ENCODE measurements at places on chromosomes 12 and 14. TPM values are rescaled to one million over a fixed set of nuclear protein-coding genes. Genes with fewer than 3 reads are reported as not detected.

DNA sequence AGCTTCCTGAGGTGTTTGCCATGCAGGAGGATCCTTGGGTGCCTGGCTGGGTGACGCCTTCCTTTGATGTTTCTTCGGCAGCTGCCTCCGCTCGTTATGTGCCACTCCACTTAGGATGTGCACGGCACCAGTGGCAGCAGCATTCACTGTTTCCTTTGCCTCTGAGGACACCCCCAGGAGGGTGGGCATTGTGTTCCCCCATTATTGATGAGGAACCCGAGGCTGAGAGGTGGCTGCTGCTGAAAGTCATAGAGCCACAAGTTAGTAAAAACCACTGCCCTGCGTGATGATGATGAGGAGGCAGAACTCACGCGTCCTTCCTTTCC lies 41.2 kb downstream of the EP400 start:
- DNase-seq, result no peak

DNA sequence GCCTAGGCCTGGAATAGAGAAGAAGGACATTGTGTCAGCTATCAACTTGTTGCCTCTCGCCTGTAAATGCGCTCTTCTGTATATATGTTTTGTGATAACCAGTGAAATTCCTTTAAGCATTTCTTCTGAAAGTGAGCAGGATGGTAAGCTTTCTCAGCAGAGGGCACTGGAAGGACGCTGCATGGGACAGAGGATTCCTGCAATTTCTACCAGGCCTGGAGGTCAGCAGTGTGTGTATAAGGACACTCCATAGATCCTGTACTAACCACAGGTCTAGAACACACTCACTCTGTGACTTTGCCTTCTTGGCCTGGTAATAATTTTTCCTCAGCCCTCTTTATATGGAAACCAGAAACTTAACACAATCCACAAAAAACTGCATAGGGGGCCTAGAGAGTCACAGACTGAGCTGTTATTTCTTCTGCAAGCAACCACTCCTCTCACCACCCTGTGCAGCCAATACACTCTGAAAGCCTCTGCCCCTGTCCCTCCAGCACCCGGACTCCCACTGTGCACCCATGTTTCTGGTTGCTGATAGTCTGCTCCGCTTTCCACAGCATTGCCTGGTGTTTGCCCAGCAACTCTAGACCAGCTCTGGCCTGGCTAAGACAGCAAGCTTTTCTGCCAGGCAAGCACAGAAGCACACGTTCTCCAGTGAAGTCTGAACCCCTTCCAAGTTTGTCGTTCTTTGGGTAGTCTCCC lies 94.0 kb upstream of the RMST start:
- DNase-seq, result no peak

DNA sequence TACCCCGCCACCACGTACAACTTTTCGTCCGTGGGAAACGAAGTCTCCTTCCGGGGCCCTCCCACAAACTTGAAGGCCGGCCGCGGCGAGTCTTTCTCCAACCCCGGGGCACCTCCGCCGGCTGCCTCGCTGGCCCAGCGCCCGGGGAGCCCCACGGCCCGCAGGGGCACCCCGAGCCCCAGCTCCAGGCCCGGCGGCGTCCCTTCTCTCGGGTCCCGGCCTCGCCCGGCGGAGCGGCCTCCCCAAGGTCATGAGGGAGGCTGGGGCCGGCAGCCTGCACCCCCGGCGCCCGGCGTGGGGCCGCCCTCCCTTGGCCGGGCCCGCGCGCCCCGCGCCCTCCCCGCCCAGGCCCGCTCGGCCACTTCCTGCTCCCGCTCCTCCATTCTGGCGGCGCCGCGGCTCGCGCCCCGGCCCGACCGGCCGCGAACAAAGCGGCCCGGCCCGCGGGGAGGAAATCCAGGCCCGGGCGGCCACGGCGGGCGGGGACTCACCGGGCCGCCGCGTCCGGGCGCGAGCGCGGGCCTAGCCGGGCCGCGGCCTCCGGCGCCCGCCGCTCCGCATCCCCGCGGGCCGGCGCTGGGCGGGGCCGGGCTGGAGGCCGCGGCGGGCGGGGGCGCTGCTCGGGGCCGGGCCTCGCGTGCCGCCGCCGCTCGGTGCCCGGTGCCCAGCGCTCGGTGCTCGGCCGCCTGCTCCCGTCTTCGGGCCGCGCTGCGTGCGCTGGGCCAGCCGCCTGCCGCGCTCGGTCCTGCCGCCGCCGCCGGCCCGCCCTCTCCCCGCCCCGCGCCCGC lies at the start of gene AKT1:
Gene AKT1 (minus strand): TSS at position 756 of the 788 bp plus-strand sequence. CDS start 3,105 bp downstream, outside the sequence.
- DNase-seq, result no peak

GRCh38 chr12:57528176-57528575 lies 5.6 kb downstream of the MBD6 start:
- no peak for DNase-seq

DNA sequence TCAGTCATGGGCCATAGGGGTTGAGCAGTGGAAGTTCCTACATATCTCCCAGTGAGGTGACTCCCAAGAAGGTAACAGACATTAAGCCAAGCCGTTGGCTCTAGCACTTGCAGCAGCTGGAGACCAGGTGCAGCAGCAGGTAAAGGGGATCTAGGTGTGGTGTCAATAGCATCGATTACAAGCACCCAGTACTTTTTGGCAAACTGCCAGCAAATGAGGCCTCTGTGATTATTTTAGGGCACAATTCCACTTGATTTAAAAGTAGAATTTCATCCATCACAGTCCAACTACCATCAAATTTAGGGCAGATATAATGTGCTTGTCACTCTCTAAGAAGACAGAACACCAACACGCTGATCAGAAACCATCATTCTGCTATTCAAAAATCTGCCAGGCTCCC lies 224.1 kb upstream of the EGLN3 start:
- no peak for DNase-seq

GRCh38 chr14:35341454-35341750 lies 49.2 kb downstream of the PSMA6 start:
- DNase-seq, result no peak

DNA sequence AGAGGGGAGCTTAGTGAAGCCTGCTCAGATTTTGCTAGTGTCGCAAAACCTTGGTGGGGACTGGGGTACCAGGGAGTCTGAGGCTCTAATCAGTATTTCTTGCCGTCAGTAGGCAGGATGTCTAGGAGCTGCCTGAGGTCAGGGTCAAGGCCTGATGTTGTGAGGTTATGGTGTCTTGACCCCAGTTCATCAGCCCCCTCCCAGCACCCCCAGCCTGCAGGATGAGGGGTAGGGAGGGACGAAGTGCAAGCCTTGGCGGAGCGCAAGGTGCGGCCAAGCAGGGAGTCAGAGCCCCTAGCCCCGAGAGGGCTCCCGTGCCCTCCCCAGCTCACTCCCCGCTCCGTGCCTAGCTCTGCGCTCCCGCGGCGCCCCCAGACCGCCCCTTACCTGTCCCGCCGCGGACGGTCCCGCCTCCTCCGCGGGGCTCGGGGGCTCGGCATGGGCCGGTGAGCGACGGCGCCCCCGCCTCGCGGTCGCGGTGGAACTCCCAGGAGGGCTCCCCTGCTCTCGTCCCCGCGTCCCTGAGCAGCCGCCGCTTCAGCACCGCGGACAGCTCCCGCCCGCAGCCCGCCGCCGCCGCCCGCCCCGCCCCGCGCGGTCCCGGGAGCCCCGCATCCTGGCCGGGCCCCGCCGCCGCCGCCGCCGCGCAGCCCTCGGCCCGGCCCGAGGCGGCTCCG lies 347 bp downstream of the SYNDIG1L start:
- DNase-seq, result peak; percentile 85

DNA sequence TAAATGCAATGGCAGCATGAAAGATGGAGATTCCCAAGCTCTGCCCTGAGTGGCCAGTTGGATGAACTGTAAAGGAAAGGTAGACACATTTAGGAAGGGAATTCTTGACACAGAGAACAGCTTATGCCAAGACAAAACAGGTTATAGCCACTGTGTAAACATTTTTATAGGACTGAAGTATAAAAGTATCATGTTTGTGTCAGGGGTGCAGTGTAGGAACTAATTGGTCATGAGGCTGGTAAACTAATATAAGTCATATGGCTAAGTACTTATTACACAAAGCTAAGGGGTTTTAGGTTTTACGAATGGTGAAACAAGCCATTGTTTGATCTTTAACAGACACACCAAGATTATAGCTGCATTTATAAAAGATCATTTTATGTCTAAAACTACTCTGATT lies 207.7 kb upstream of the SLC16A7 start:
- DNase-seq, result no peak

GRCh38 chr14:104175811-104176210 lies 37.4 kb downstream of the KIF26A start:
- no peak for DNase-seq

- no peak for DNase-seq
Observed at GRCh38 chr12:9776781-9777180, 16.1 kb upstream of the CD69 start.

- DNase-seq, result peak; percentile 73
Observed at GRCh38 chr12:10111451-10111850, 12.7 kb upstream of the CLEC1A start.

DNA sequence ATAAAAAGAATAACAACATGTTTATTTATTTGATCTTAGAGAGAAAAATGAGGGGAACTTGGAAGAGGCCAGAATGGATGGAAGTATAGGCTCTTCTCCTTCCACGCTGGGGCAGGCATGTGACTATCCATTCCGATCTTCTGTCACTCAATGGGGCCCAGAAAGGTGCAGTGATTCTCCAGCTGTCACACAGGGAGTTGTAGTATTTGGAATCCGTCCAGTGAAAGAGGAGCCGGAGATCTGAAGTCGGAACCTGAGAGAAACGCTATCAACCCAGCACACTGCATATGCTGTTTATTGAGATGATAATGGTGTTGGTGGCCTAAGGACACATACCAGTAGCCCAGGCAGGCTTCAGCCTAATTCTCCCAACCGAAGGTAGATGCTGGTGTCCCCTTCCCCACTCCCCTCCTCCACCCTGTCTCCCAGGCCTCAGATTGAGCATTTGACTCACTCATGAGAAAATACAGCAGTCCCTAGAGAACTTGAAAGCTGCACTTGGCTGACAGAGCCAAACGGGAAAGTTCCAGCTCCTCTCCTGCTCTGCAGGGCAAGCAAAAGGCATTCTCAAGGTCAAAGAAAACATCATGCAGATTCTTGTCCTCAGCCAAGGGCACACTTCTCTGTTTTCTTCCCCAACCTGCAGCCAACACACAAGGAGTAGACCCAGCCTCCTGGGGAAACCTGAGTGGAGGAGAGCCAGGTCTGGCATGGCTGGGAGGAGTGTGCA lies 100.4 kb downstream of the IRF2BPL start:
- DNase-seq, result no peak

GRCh38 chr12:123483602-123484248 lies 25.8 kb downstream of the SNRNP35 start:
- no peak for DNase-seq

DNA sequence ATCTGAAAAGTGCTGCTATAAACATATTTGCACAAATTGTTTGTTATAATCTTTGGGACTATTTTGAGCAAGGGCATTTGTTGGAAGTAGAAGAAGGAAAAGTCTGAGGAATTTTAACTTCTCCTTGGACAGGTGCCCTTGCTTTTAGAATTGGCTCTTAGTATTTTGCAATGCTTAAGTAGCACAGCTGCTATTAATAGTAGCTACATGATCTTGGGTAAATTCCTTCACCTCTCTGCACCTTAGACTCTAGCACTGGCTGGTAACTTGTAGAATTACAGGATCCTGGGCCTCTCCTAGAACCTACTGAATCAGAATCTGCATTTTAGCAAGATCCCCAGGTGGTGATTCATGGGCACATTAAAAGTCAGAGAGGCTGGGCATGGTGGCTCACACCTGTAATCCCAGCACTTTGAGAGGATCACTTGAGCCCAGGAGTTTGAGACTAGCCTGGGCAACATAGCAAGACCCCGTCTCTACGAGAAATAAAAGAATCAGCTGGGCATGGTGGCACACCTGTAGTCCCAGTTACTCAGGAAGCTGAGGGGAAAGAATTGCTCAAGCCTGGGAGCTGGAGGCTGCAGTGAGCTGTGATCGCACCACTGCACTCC lies 10.8 kb upstream of the TMEM120B start:
- DNase-seq, result no peak

GRCh38 chr14:74859757-74860552 lies 16.0 kb downstream of the PROX2 start:
- no peak for DNase-seq

- DNase-seq, result no peak
Observed at GRCh38 chr12:68389305-68389704, 57.1 kb upstream of the MDM1 start.

DNA sequence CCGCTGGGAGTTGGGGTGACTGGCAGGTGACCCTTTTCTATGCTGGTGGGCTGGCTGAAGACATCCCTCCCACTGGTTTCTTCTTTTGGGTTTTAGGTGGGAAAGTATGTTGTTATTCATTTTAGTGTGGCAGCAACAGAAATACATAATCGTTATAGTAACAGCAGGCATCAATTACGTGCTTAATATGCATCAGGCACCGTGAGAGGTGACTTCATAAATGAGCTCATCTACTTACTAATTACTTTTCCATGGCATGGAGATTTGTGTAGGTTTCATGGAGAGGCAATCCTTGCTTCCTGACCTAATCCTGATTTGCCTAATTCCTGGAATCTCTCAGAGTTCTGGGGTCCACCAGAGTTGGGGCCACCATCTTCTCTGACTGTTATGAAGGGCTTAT lies 13.4 kb upstream of the CELA1 start:
- no peak for DNase-seq

DNA sequence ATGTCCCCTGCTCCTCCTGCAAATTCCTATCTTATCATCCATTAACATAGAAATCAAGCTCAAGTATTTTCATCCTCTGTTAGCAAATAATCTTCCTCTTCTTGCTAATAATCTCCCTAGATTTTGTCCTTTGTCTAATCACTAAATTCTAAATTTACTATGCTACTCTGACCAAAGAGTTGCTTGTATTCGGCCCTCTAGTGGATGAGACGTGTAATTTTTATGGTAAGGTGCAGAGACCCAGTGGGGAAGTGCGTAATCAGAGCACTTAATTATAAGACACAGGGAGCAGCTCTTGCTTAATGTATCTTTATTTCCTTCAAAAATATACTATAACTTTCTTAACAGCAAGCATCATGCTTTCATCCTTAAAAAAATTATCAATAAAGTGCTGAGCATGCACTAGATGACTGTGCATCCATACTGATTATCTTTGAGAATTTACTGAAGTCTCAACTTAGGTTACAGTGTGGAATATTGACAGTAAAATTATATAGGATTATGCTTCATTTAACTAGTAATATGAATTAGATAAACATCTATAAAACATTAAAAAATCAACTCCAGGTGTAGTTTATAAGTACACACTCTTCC lies 212.6 kb downstream of the SLC16A7 start:
- no peak for DNase-seq

- DNase-seq, result no peak
Observed at GRCh38 chr12:119746169-119746568, 78.2 kb downstream of the PRKAB1 start.

GRCh38 chr14:23524954-23525353 lies 26.6 kb downstream of the ZFHX2 start:
- DNase-seq, result no peak

- DNase-seq, result no peak
Observed at GRCh38 chr12:34336619-34337465, 314.5 kb downstream of the ALG10 start.

KRT75 gene
- not detected for total RNA-seq

RD3L gene
- total RNA-seq, result not detected

VIPAS39 gene
- 11.9 TPM for total RNA-seq

DHRS2 gene
- not detected for total RNA-seq

ARHGAP9 gene
- total RNA-seq, result 12.7 TPM

KRT74 gene
- not detected for total RNA-seq

INHBE gene
- not detected for total RNA-seq

CEBPE gene
- 0.19 TPM for total RNA-seq

ZNF891 gene
- 2.8 TPM for total RNA-seq

RPGRIP1 gene
- 0.88 TPM for total RNA-seq

COCH gene
- total RNA-seq, result 8.5 TPM

KRT3 gene
- not detected for total RNA-seq

MYBPC1 gene
- total RNA-seq, result not detected

LRFN5 gene
- 0.38 TPM for total RNA-seq

NANOG gene
- 0.56 TPM for total RNA-seq
